ENCODE measurements at places on chromosomes 5 and 9. TPM values are rescaled to one million over a fixed set of nuclear protein-coding genes. Genes with fewer than 3 reads are reported as not detected.

GRCh38 chr9:846852-847251 lies 5.4 kb downstream of the DMRT1 start:
- DNase-seq = no peak

GRCh38 chr9:136093346-136093986 lies 1.6 kb downstream of the NACC2 start:
- no peak for DNase-seq

GRCh38 chr5:16600946-16601345 lies 15.9 kb downstream of the RETREG1 start:
- no peak for DNase-seq

- no peak for DNase-seq
Observed at GRCh38 chr9:18906656-18907395, 126.2 kb downstream of the SAXO1 start.

DNA sequence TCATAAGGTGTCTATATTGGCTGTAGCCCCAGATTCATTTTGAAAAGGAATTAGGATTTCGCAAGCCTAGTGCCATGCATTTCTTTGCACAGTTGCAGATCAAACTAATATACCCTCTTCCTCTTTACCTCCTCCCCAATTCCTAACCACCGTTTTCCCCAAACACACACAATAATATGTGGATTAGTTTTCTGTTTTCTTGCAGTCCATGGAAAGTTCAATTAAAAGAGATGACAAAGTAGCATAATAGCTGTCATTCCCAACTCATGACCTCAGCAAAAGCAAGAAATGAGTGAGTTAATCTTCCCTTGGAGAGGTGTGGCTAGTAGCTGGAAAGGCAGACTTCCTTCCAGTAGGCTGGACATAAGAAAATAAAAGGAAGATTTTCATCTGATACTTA lies 349.1 kb downstream of the TMEM232 start:
- DNase-seq = no peak

GRCh38 chr5:5480481-5481111 lies 58.1 kb downstream of the ICE1 start:
- DNase-seq = no peak

DNA sequence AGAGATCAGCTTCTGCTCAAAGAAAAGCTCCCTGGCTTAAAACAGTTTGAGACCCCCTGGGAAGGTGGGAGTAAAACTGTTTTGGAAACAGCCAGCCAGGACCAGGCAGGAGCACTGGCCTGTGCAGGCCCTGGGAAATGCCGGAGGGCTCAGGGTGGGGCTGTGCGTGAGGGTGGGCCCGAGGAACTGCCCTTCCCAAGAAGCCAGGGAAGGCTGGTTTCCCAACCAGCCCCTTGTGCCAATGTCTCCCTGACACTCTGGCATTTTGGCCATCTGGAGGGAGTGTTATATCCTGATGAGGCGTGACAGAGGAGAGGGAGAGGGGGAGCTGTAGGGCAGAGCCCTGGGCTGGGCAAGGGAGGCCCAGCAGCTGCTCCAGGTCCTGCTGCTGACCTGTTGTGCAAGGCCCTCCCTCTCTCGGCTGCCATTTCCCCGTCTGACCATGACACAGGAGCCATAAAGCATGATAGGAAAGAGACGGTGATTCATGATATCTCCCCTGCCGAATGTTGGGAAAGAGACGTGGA lies 16.1 kb downstream of the OLFML2A start:
- DNase-seq = peak; percentile 51

- no peak for DNase-seq
Observed at GRCh38 chr5:176890455-176891330, 8.5 kb downstream of the HK3 start.

GRCh38 chr5:65539827-65540226 lies 23.1 kb downstream of the CENPK start:
- DNase-seq = no peak

DNA sequence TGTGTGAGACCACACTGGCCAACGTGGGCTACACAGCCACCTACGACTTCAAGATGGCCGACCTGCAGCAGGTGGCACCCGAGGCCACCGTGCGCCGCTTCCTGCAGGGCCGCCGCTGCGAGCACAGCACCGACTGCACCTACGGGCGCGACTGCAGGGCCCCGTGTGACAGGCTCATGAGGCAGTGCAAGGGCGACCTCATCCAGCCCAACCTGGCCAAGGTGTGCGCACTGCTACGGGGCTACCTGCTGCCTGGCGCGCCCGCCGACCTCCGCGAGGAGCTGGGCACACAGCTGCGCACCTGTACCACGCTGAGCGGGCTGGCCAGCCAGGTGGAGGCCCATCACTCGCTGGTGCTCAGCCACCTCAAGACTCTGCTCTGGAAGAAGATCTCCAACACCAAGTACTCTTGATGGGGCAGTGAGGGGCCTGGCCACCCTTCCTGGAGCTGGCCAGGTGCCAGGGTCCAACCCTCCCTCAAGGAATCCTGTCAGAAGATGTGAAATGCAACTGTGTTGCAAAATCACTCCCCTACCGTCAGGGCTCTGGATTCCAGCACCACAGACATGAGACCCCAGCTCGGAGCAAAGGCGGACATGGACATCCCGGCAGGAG lies 11.1 kb downstream of the DIPK1B start:
- no peak for DNase-seq

Gene CTXN3
- not detected for total RNA-seq

Gene PRLR
- total RNA-seq = 15.1 TPM

Gene GFRA3
- total RNA-seq = 0.38 TPM

- no peak for DNase-seq
Observed at GRCh38 chr9:76926324-76926741, 20.4 kb upstream of the PRUNE2 start.

Gene PTGDS
- 37.9 TPM for total RNA-seq

Gene SLC27A4
- 22.4 TPM for total RNA-seq

DNA sequence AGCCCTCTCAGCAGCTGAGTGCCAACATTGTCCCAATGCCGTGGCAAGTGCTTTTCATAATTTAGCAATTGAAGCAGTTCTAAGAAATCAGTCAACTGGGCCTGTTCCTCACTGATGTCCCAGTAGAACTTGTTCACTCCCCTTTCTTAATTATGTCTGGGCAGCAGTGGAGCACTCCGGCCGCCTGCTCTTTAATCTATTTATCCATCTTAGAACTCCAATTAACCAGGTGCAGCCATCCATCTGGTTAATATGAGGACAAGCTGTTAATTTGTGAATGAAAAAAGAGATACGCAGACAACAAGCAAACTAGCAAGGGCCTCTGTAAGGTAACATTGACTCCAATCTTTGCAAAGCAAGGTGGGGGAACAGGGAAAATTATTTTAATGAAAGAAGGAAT lies 39.4 kb downstream of the MAT2B start:
- DNase-seq = no peak

Gene ERAP2
- 18.9 TPM for total RNA-seq

Gene CDC37L1
- 23.7 TPM for total RNA-seq

GRCh38 chr5:76341651-76342334 lies 61.3 kb upstream of the IQGAP2 start:
- DNase-seq = no peak

GRCh38 chr5:66989781-66990180 lies 206.8 kb downstream of the CD180 start:
- DNase-seq = no peak

Gene MYMK
- total RNA-seq = not detected

Gene PCDHGB4
- 9.3 TPM for total RNA-seq

Gene PCDHGA11
- 4.7 TPM for total RNA-seq

DNA sequence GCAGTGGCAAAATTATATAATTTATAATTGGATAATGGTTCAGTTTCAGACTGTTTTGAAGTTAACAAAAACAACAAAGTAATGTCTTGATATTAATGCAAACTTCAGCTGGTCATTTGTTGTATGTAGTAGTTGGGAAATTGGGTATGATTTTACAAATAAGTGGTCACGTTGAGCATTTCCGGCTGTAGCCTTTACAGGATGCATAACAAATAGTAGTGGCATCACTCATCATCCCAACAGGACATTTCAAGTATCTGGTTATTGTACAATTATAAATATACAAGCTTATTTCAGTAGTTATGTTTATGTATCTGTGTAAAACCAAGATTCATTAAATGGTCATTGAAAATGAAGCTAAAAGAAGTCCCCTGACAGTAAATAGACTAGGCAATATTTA lies 72.9 kb downstream of the SMIM15 start:
- no peak for DNase-seq

All from ovary (tissue), 10 donors.